ENCODE measurements at places on chromosomes 11 and 22.

DNA sequence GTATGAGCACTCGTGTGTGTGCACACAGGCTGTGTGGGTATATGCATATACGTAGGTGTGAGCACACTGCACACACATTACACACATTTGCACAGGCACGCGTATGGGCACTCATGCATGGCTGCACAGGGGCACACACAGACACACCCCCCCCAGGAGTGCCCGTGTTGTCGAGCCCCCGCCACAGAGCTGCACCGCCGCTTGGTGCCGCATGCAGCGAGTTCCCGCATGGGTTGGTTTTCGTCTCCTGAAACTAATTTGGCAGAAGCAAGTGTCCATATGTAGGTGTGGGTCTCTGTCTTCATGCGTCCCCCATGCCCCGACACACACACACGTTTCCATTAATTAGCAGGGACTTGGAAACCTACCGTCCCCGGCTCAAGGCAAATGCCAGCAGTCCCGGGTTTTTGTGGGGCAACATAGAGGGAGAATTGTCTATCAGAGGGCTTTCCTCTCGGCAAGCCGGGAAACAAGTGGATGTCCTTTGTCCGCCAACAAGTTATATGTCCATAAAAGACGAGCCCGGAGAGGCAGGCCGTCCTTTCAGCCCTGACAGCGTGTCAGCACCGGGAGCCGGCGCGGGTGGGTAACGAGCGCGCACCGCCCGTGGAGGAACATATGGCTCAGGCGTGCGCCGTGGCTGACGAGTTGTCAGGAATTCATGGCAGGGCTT lies 1291.7 kb downstream of the BRD1 start:
- DNase-seq, result peak; percentile 62

DNA sequence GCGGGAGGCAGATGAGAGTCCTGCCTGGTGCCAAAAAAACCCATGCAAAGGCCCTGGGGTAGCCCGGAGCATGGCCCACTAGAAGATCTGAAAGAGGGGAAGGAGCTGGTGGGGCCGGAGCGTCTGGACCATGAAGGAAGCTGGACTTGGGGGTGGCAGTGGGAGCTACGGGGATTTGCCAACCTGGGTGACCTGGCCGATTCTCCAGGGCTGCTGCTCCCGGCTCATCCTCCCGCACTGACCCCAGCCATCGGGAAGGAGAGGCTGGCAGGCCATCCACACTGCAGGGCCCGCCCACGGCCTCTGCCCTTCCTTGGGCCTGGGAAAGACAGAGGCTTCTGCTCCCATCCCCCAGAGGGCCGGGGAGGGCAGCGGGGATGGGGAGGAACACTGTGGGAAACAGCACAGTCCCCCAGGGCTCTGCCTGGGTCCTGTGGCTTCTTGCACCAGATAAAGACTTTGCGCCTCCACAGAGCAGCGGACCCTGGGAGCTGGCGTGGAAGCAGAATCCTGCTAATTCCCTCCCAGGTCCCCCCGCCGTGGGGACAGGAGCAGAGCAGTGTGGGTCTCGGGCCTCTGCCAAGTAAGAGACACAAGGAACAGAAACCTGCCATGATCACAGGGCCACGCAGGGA lies 87.1 kb upstream of the LINC01488 start:
- no peak for DNase-seq

DNA sequence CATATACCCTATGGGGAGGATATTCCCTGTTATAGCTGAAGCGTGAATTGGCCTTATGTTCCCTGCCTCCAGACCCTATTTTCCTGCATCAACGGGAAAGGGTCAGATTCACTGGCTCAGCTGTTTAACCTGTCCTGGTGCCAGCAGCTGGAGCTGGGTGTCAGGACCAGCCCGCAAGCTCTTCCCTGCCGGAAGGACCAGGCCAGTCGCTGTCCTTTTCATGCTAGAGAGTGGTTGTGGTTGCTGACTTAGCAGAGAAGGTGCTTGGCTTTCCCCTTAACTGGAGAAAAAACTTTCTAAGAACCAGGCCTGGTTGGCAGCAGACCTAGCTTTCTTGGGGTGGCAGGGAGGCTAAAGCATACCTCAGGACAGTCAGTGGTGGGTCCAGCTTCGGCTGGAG lies 5.2 kb upstream of the SREBF2 start:
- no peak for DNase-seq

DNA sequence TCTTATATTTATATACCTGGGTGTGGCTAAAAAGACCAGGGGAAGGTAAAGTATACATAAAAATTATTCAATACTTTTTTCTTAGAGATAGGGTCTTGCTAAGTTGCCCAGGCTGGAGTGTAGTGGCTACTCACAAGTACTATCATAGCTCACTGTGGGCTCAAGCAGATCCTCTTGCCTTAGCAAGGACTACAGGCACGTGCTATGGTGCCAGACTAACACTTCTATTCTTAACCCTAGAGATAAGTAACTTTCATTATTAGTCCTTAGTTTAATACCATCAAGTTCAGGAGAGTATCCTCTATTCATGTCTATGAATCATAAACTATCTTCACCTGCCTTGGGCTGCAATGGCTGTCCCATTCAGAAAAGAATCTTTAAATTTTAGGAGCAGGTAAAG lies 11.9 kb downstream of the FCHSD2 start:
- DNase-seq, result no peak

DNA sequence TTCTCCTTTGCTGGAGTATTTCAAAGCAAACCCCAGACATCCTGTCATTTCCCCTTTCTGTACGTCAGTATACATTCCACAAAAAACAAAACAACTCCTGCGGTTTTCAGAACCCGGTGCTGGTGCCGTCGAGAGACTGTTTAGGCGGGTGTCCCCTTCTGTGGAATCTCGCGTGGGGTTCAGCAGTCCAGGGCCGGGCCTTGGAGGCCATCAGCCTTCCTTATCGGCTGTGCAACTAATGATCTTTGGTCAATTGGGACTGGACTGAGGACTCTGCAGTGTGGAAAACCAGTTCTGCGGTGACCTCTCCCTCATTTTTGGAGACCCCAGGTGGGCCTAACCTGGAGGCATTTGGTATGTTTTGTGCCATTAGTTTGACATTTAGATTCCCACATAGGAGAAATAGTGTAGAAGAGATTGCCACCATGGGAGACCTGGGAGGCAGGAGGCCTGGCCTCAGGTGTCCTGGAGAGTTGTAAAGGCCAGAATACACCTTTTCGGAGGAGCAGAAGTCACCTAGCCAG lies 84.4 kb downstream of the TBC1D22A start:
- DNase-seq, result no peak

- DNase-seq, result no peak
Observed at GRCh38 chr11:57073128-57073527, 84.4 kb downstream of the OR5AK2 start.

DNA sequence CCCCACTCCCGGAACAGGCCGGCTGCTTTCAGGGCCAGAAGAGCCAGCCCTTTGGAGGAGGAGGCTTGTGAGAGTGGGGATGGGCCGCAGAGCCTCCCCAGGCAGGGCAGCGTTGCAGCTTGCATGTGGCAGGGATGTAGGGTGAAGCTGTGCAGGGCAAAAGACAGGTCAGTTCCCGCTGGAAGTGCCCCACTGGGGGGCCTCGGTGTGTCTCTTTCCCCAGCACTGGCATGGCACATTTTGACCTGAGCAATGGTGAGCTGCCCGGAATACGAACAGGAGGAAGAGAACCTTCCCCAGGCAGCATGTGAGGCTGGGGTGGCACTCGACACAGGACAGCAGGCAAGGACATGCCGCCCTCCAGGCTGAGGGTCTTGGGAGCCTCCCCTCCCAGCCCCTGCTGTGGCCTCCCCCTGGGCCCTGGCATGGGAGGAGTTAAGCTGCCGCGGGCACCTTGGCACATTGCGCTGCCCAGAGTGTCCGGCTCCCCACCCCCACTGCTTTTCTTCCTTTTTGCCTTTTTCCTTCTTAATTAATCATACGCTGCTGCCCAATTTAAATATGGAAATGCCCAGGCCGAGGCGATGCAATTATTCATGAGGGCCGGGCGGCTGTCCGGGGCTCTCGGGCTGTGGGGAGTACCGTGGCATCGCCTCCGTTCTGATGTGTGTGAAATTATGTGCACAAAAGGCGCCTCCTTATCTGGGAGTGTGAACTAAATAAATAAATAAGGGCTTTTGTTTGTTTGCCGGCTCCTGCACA lies 76.0 kb upstream of the WNT7B start:
- DNase-seq, result peak; percentile 81

GRCh38 chr11:87007963-87008362 lies 29.8 kb upstream of the TMEM135 start:
- DNase-seq, result no peak

DNA sequence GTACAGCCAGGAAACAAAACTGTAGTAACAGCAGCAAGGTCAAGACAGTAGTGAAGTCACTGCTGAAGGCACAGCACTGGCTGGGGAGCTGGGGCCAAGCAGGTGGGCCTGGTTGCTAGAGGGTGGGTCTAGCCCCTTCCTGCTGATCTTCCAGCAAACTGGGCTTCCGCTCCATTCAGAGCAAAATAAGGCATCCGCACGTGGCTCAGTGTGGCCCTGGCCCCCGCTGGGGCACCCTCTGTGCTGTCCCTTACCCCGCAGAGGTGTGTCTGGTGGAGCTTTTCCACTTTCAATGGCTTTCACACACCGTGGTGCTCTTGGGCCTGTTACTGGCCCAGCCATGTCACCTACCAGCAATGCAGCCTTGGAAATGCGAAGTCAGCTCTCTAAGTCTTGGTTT lies 162.4 kb upstream of the B3GAT1 start:
- no peak for DNase-seq

GRCh38 chr22:50599816-50600455 lies 657 bp upstream of the MAPK8IP2 start:
- no peak for DNase-seq
